Karpas-422 (cell line): ENCODE measurements at places on chromosomes 6 and 20. TPM values are rescaled to one million over a fixed set of nuclear protein-coding genes. Genes with fewer than 3 reads are reported as not detected.

RAB32 gene
- not detected in 2 replicates for total RNA-seq

GRCh38 chr20:34540596-34541263 is 17.8 kb upstream of the MAP1LC3A start:
- no peak overlapping the region for H3K27ac ChIP-seq
- no peak overlapping the region for H3K4me3 ChIP-seq
- H3K27me3 ChIP-seq = no peaks in the 10 kb centered on the region
- DNase-seq = no peak
- H3K36me3 ChIP-seq = peaks cover 15% of the 10 kb centered on the region

DNA sequence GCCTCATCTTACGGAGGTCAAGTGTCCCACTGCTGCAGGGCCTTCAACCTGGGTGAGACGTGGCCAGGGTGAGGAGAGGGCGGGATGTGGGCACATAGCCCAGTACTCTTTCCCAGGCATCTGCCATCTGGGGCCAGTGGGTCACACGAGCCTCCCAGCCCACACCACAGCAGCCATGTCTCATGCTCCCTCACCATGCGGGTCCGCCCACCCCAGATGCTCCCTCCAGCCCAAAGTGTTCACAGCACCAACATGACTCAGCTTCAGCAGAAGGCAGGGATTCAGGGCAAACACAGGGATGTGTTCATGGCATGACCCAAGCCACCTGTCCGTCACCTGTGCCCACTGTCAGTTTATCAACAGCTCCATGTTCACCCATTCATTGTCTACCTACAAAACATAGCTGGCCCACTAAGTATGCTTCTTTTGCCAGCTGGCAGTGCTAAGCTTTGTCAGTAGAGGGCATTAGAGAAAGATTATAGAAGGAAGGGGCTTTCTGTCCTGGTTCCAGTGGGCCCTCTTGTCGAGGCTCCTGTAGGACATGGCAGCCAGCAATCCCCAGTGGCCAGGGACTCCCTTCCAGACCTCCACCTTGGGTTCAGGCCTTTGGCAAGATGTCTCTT is 109.2 kb downstream of the FOXF2 start:
- H3K27me3 ChIP-seq = no peaks in the 10 kb centered on the region
- peak; percentile 47 for DNase-seq
- no peaks in the 10 kb centered on the region for H3K36me3 ChIP-seq
- H3K4me1 ChIP-seq = no peaks in the 10 kb centered on the region
- no peak overlapping the region for H3K27ac ChIP-seq

- H3K4me3 ChIP-seq = no peak overlapping the region
- no peaks in the 10 kb centered on the region for H3K36me3 ChIP-seq
- no peak overlapping the region for H3K27ac ChIP-seq
Observed at GRCh38 chr20:40195742-40196141, 493.3 kb downstream of the MAFB start.

EIF6 gene
- 150 and 168 TPM in 2 replicates for total RNA-seq

KIAA1755 gene
- not detected in 2 replicates for total RNA-seq

GRCh38 chr6:158778005-158778527 is 41.1 kb downstream of the EZR start:
- no peak overlapping the region for H3K4me3 ChIP-seq
- H3K27me3 ChIP-seq = no peaks in the 10 kb centered on the region
- no peak overlapping the region for H3K27ac ChIP-seq
- H3K36me3 ChIP-seq = peaks cover 69% of the 10 kb centered on the region

DNA sequence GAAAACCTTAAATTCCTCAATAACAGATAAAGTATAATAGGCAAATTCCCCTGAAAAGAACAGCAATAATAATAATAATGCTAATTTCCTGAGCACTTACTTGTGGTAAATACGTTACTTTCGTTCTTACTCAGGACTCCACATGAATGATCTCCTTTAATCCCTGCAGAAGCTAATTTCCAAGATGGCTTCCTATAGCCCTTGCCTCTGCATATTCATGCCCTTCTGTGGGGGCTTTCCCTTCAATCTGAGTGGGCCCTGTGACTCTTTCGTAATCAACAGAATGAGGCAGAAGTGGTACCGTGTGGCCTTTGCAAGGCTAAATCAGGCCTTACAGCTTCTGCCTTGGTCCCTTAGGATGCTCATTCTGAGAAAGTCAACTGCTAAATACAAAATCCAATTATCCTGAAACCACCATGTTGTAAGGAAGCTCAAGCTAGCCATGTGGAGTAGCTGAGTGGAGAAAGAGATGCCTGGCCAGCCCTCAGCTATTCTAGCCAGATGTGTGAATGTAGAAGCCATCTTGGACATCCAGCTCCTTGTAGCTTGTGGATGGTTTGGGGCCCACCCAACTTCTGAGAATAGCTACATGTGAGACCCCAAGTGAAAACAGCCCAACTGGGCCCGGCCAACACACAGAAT is 50.5 kb downstream of the MCUR1 start:
- H3K4me3 ChIP-seq = no peak overlapping the region
- peaks cover 15% of the 10 kb centered on the region for H3K4me1 ChIP-seq
- H3K27ac ChIP-seq = no peak overlapping the region
- H3K36me3 ChIP-seq = no peaks in the 10 kb centered on the region

DNA sequence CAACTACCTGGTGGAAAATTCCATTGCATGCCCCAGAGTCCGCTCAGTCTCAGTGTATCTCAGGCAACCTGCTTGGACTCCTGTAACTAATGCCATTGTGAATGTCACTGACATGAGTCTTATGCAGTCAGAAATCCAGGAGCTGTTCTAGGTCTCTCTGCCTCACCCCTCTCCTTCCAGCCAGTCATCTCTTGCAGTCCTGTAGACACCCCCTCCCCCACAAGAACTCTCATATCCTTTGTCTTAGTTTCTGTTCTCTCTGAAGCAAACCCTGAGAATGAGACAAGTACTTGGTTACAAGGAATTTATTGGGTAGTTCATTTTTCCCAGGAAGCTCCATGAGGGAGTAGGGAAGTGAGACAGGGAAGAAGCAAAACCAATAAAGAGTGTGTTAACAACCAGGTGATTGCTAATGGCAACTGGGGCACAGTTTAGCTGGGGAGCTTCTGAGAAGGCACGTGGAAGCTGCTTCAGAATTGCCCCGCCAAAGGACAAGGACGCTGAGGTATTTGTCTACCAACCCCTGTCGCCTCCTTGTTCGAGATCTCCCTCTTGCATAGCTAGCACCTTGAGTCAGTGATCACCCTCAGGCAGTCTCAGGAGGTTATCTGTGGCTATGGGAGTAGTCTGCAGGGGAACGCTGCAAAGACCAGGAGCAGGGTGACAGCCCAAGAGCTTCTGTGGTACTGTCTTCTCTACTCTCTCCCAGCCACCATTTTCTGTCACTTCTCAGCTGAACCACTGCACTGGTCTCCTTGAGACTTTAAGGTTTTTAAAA is 911.4 kb upstream of the FLRT3 start:
- no peaks in the 10 kb centered on the region for H3K27me3 ChIP-seq
- H3K36me3 ChIP-seq = no peaks in the 10 kb centered on the region
- no peak overlapping the region for H3K27ac ChIP-seq

C6orf15 gene
- total RNA-seq = not detected in 2 replicates

DNA sequence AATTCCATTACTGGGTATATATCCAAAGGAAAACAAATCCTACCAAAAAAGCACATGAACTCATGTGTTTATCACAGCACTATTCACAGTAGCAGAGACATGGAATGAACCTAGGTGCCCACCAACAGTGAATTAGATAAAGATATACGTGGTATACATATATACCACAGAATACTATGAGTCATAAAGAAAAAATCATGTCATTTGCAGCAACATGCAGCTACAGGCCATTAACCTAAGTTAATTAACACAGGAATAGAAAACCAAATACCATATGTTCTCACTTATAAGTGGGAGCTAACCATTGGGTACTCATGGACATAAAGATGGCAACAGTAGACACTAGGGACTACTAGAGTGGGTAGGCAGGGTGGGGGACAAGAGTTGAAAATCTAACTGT is 4.2 kb downstream of the OR2B2 start:
- peaks cover 7% of the 10 kb centered on the region; the same call in 1 of the 2 replicates for H3K4me1 ChIP-seq
- no peaks in the 10 kb centered on the region for H3K36me3 ChIP-seq
- H3K27me3 ChIP-seq = no peaks in the 10 kb centered on the region
- DNase-seq = peak; percentile 22

MCHR2 gene
- total RNA-seq = not detected in 2 replicates

DNA sequence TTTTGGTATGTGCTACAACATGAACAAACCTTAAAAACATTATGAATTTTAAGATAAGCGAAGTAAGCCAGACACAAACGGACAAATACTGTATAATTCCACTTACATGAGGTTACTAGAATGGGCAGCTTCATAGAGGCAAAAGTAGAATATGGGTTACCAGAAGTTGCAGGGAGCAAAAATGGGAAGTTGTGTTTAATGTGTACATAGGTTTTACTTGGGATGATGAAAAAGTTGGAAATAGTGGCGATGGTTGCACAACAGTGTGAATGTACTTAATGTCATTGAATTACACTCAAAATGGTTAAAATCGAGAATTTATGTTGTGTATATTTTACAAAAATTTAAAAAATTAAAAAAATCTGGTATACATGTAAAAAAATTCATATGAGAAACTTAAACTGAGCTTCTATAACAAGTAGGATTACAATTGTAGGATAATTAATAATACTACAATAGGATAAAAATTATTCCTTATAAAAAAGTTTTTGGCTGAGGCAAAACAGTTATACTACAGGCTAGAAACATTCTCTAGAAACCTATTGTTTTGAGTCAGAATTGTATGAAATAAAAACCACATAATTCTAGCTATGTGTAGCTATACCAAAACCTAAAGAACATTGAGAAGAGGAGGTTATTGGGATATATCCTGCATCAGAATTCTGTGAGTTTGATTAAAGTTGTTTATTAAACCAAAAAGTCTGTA is 24.8 kb upstream of the DYNLRB1 start:
- no peaks in the 10 kb centered on the region for H3K27me3 ChIP-seq
- DNase-seq = no peak
- H3K4me3 ChIP-seq = no peak overlapping the region
- peaks cover 21% of the 10 kb centered on the region for H3K4me1 ChIP-seq
- H3K36me3 ChIP-seq = peaks cover 40% of the 10 kb centered on the region

ARHGAP40 gene
- 1.4 TPM in 1 of 2 replicates, not detected in the other for total RNA-seq

GRCh38 chr20:46056970-46057855 is 28.2 kb downstream of the SLC12A5 start:
- H3K36me3 ChIP-seq = no peaks in the 10 kb centered on the region; the same call in 1 of the 2 replicates
- H3K4me3 ChIP-seq = no peak overlapping the region
- DNase-seq = no peak
- no peaks in the 10 kb centered on the region for H3K4me1 ChIP-seq
- H3K27me3 ChIP-seq = no peaks in the 10 kb centered on the region

TULP1 gene
- total RNA-seq = not detected in 2 replicates

- no peaks in the 10 kb centered on the region for H3K4me1 ChIP-seq
- no peaks in the 10 kb centered on the region for H3K36me3 ChIP-seq
- H3K27ac ChIP-seq = no peak overlapping the region
- DNase-seq = no peak
- H3K4me3 ChIP-seq = no peak overlapping the region
Observed at GRCh38 chr6:10857259-10857658, 18.9 kb upstream of the MAK start.

GUCA1A gene
- not detected in 2 replicates for total RNA-seq

PRKN gene
- total RNA-seq = not detected in 2 replicates

DNA sequence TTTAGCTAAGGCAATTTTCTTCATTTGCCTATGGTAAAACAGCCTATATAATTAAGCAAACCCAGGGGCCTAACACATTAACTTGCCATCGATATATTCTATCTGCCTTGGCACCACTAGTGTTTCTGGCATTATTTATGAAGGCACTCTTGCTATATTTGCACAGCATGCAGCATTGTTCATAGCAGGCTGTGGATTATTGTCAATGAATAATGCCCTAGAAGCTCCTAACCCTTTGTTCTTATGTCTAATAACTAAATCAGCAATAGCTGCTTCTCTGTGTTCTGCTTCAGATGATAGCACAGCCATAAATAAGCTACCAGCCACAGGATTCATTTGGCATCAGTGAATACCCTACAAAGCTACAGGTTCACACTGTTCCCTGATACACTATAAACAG is 254.8 kb upstream of the STXBP5 start:
- H3K36me3 ChIP-seq = no peaks in the 10 kb centered on the region
- H3K27ac ChIP-seq = no peak overlapping the region
- no peak overlapping the region for H3K4me3 ChIP-seq
- no peaks in the 10 kb centered on the region for H3K4me1 ChIP-seq
- no peaks in the 10 kb centered on the region for H3K27me3 ChIP-seq

- H3K4me3 ChIP-seq = no peak overlapping the region
- H3K4me1 ChIP-seq = no peaks in the 10 kb centered on the region
- H3K36me3 ChIP-seq = no peaks in the 10 kb centered on the region
- H3K27ac ChIP-seq = no peak overlapping the region
Observed at GRCh38 chr20:19451923-19452295, 239.5 kb downstream of the SLC24A3 start.

DNA sequence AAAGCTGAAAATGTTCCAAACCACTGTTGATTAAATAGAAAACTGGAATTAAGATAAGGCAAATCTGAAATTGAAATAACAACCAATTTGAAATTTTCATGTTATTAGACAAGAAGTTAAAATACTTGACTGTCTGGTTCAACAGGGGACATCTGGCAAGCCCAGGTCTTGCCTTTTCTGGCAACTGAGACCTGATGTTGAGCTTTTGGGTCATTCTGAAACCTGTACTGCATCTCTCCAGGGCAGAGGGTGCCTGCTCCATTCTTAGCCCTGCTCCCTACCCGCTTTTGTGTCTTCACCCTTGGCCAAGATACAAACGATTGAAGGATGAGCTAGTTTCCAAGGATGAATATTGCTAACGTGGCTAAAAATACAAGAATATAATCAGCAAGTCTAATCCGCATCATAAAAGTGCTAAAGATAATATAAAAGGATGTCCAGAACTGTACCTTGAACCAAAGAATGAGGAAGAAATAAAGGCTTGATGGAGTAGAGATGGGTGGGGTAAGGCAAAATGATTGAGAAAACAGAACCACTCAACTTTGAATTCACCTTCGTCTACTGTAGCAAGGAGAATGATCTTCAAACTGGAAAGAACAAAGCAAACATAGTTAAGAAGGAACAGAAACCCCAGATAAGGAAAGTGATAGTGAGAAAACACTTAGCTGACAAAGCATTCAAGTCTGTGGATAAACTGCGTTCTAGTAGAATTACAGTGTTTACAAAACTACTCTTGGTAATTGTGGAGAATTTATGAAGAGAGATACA is 109.8 kb upstream of the MAN1A1 start:
- no peaks in the 10 kb centered on the region for H3K27me3 ChIP-seq
- H3K36me3 ChIP-seq = no peaks in the 10 kb centered on the region
- H3K4me3 ChIP-seq = no peak overlapping the region
- no peak overlapping the region for H3K27ac ChIP-seq
- no peak for DNase-seq

DNA sequence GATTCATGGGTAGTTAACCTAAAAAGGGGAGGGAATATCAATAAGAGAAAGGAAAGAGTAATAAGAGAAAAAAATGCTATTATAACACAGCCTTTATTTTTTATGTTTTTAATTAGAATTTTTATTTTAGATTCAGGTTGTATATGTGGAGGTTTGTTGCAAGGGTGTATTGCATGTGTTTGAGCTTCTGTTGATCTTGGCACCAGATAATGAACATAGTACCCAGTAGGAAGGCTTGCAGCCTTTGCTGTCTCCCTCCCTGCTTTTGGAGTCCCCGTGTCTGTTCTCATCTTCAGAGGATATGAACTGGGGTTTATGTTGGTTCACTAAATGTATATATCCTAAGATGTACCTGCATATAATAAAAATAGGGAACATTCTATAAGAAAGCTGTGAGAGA is 250.0 kb downstream of the UST start:
- H3K27me3 ChIP-seq = no peaks in the 10 kb centered on the region
- H3K4me3 ChIP-seq = no peak overlapping the region
- no peaks in the 10 kb centered on the region for H3K36me3 ChIP-seq
- no peaks in the 10 kb centered on the region for H3K4me1 ChIP-seq
- no peak for DNase-seq

- no peaks in the 10 kb centered on the region for H3K4me1 ChIP-seq
- H3K27me3 ChIP-seq = no peaks in the 10 kb centered on the region
- H3K27ac ChIP-seq = no peak overlapping the region
- H3K36me3 ChIP-seq = no peaks in the 10 kb centered on the region
- no peak overlapping the region for H3K4me3 ChIP-seq
Observed at GRCh38 chr6:25542984-25543910, 108.8 kb upstream of the SCGN start.

TOX2 gene
- 42.9 and 54.1 TPM in 2 replicates for total RNA-seq

DPPA5 gene
- total RNA-seq = not detected in 2 replicates

UTRN gene
- total RNA-seq = 9.2 and 10.7 TPM in 2 replicates
